Activated CD8-positive, alpha-beta memory T cell treated with anti-CD3 and anti-CD28 coated beads, Interleukin-2, amount 50 U/mL, for 4 hours (primary cell): ENCODE measurements at places on chromosomes 5 and 9.

- no peak for DNase-seq
Measured at GRCh38 chr5:127176769-127177168, 103.5 kb upstream of the C5orf63 start.

- DNase-seq, result no peak
Measured at GRCh38 chr5:145521066-145521465, 314.1 kb downstream of the PRELID2 start.

DNA sequence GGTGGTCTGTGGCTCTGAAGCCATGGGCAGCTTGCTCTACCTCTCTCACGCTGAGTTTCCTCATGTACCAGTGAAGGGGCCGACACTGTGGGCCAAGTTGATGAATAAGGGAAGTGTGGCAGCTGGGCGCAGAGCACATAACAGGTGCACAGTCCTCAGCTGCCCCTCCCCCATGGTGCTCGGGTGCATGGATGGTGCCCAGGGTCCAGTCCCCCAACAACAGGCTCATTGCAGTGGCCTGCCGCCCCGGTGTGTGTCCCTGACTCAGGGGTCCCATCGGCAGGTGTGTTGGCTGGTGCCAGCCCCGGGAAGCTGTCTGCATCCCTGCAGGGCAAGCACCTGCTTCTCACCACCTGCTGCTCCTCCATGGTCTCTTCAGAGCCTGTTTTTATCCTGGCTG, 36.6 kb downstream of the COL5A1 start:
- no peak for DNase-seq

DNA sequence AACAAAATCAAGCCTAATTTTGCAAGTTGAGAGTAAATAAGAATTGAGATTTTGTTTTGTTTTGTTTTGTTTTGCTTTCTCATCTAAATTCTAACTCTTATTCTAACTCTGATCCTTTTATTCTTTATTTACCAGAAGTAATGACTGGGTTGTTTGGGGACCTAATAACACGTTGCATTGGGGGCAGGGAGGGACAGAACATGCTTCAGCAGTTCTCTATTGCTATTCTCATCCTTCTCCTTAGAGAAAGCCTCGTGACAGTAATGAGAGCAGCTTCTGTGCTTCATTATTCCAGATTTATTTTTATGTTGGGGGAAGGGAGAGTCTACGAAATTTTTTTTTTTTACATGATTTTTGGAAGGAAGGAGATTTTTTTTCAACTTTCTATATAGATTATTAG, 21.1 kb downstream of the CPEB4 start:
- DNase-seq, result no peak

GRCh38 chr5:6175172-6175854, 203.0 kb downstream of the MED10 start:
- DNase-seq, result no peak

DNA sequence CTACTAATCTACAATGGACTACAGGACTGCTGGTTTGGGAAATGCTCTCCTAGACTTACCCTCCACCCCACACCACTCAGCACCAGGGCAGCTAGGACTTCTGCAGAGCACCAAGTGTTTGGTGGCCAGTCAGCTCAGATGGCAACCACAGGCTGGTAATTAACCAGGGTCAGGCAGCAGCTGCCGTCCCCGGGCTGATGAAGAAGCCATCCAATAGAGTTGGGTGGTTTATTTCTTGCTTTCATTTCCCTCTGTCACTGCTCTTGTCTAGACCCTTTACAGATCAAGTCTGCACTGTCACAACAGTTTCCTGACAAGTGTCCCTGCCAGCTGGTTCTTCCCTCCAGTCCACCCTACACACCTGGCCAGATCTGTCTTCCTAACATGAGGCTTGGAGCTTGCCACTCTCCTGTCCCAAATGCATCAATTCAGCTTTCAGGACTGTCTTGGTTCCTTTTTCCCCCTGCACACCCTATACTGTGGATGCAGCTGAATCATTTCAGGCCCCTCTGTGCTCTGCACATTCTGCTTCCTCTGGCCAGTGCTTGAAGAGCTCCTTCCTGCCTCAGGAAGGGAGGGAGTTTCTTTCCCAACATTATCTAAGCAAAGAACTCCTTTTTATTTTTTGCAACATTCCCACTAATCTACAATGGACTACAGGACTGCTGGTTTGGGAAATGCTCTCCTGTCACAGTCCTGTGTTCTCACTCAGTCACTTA, 30.2 kb upstream of the HSPA9 start:
- DNase-seq, result no peak

GRCh38 chr5:117255211-117256027, 680.8 kb upstream of the SEMA6A start:
- no peak for DNase-seq

DNA sequence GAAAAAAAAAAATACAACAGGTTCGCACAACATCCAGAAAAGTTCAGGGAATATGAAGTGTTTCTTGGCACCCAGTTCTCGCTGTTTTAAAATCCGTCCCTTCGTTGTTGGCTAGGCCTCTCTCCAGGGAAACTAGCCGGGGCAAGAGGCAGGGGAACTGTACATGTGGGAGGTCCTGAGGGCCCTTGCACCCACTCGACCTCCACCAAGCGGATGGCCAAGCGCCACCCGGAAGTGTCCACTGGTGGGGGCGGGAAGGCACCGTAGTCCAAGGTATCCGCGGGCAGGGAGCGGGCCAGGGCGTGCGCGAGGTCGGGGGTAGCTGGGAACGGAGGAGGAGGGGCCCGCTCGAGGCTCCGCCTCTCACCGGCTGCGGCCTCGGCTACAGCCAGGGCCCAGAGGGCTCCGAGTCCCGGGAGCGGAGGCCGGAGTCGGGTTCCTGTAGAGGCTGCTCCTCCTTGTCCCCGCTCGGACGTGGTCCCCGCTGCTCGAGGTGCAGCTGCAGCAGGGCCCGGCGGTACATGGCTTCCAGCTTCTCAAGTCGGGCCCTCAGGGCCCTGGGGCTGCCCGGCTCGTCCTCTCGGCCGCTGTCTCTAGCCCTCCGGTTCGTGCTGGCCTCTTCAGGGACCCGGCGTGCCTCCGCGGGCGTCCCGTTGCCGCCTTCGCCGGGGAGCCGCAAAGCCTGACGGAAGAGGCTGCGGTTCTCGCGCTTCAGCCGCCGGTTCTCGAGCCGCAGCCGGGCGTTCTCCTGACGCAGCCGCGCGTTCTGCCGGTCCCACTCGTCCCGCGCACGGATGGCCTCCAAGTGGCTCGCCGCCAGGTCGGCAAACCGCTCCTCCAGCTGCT, 720 bp downstream of the TUSC1 start:
- no peak for DNase-seq

- DNase-seq, result no peak
Measured at GRCh38 chr9:4700091-4700490, 20.7 kb downstream of the CDC37L1 start.

- no peak for DNase-seq
Measured at GRCh38 chr5:119808024-119808423, 178.7 kb downstream of the FAM170A start.

DNA sequence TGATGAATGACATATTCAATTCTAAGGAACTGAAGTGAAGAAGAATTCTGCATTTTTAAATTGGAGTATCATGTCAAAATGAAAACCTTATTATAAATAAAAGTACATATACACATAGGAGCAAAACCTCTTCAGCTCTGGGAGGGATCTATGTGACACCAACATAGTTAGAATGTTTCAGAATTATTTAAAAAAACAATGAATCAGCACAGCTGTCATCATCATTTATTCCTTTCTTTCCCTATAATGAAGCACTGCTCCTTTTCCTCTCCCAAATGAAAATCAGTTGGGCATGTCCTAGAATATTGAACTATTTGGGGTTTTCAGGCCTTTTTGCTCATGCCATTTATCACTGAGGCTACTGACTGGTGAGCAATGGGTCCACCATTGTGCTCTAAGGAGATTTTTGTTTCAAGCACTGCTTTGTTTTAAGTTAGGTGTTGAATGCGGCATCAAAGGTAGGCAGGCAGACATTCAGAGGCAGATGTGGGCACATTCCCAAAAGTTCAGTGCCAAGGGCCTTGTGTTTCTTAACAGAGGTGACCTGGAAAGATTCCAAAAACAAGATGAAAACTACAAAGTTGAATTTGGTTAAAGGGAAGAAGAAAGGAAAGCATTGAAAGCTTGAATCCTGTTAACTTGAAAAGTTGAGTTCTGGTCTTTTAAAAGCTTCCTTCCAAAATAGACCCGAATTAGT, 126.4 kb upstream of the ADAMTSL1 start:
- no peak for DNase-seq

GRCh38 chr5:93078082-93079038, 502.7 kb downstream of the NR2F1-AS1 start:
- no peak for DNase-seq

DNA sequence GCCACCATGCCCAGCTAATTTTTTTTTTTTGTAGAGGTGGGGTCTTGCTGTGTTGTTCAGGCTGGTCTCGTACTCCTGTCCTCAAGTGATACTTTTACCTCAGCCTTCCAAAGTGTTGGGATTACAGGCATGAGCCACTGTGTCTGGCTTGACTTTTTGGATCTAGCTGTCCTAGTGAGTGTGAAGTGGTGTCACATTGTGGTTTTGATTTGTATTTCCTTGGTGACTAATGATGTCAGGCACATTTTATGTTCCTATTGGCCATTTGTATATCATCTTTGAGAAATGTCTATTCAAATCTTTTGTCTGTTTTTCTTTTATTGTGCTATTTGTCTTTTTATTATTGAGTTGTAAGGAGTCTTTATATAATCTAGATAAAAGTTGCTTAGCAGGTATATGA, 53.5 kb upstream of the MCCC2 start:
- no peak for DNase-seq

DNA sequence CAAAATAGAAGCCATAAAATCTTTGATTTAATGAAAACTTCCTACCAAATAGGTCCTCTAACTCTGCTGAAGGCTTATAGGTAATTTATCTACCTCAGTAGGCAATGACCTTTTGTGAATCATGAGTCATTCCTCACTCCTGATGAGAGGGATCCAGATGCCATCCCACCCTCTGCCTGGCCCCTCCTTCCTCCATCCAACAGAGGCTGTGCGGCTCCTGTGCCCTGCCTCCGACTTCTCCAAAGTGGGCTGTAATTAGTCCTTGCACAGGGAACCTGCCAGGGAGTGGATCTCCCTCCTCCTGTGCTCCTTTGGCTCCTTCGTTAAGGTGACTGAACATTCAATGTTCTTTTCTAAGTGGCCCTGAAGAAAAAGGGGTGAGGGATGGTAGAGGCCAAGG, 213.9 kb upstream of the TBCA start:
- DNase-seq, result no peak

DNA sequence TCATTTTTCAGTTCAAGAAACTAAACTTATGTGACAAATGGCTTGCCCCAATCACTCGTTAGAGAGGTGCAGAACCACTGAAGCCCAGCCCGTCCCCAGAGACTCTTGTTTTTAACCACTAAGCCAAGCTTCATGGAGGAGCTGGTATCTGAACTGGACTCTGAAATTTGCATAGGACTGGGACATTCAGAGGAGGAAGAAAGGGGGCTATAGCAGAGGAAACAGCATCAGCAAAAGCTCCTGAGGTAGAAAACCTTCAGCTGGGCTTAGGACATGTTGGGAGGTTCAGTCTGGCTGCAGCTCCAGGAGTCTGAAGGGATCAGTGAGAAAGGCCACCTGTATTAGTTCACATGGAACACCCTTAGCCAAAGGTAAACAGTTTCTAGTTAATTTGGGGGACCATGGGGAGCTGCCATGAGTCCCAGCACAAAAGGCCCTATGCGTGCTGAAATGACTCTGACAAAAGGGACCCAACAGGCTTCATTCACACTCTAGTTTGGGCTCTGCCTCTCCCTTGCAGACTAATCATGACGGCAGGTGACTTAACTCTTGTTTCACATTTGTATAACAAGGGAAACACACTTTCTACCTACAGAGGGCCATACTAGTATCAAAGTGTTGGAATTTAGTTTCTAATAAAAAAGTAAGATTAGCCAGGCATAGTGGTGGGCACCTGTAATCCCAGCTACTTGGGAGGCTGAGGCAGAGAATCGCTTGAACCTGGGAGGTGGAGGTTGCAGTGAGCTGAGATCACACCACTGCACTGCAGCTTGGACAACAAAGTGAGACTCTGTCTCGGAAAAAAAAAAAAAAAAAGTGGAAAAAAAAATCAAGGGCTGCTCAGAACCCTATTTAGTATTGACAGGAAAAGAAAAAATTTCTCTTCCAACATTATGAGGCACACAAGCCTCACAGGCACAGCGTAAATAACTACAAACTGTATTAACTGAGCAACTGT, 10.2 kb downstream of the FBXO10 start:
- no peak for DNase-seq
